Stimulated activated CD4-positive, alpha-beta T cell treated with anti-CD3 and anti-CD28 coated beads, Interleukin-1b, Interleukin-23, amount 100 ng/mL, for 24 hours (primary cell): ENCODE measurements at places on chromosomes 1 and 21.

DNA sequence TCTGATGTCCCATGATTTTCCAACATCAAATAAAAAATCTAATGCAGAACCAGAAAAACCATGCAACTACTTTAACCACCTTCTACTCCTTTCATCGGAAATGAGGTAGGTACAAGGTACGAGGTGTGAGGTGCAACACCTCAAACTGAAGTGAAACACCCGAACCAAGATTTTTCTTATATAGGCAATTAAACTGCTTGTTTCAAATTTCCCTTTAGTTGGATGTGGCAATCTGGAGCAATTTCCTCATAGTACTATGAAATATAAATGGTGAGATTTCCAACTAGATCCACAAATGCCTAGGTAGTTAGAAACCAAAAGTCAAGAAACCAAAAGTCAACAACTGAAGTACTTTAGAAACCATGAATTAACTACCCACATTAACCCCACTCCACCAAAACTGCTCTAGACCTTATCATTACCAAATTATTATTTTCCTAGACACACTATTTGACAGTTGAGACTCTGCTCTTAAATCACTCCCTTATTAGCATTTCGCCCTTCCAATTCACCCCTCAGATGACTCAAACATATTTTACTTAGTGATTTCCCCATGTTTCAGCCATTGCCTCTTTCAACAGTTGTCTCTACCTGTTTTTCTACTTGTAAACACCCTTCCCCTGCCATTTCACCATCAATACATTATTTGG is 37.8 kb downstream of the FUBP1 start:
- no peak for DNase-seq

DNA sequence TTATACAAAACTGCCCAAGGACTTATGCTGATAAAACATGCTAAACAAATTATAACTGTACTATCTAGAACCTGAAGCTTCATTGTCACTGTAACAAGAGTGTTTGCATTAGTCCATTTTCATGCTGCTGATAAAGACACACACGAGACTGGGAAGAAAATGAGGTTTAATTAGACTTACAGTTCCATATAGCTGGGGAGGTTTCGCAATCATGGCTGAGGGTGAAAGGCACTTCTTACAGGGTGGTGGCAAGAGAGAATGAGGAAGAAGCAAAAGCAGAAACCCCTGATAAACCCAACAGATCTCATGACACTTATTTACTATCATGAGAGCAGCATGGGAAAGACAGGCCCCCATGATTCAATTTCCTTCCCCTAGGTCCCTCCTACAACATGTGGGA is 100.4 kb downstream of the SPATA6 start:
- no peak for DNase-seq

DNA sequence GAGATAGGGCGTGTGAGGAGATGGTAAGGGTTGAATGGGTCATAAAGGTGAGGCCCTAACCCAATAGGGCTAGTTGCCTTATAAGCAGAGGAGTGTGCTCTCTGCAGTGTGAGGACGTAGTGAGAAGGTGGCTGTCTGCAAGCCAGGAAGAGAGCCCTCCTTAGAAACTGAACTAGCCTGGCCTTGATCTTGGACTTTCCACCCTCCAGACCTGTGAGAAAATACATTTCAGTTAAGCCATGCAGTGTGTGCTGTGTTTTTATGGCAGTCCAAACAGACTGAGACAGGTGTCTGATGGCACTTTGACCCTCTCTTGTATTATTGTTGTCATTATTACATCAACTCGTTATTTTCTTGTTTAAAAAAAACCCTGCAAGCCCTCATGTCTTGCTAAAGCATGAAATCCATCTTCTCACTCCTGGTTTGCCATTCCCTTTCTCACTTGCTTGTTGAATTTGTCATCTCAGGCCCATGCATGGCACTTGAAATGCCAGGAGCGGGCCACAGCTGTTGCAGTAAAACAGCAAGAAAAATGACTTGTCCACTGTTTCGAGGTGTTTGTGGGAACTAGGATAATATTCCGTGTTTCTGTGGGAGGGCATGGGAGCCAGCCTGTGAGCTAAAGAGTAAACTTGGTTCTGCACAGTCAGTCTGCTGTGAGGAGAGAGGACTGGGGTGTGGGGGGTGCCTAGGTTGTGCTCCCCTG is 78.6 kb downstream of the STUM start:
- DNase-seq: no peak

DNA sequence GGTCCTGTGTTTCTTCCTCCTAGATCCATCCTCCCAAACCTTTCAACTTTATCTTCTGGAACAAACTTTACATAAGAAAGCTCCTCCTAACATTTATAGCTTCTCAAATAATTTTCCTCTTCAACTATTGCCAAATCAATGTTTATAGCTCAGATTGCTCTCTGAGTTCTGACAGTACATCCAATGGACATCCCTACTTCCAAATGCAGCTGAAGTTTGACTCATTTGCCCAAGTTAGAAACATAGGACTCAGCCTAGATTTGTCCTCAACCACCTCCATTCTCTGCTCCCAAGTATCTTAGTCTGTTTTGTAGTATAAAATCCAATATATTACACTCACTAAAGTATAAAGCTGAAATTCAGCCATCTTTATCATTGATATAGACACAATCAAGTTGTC is 62.6 kb downstream of the ALG14 start:
- DNase-seq: no peak

GRCh38 chr21:46067505-46068201 is 30.3 kb upstream of the COL6A2 start:
- no peak for DNase-seq

GRCh38 chr1:186474208-186474607 is 13.3 kb upstream of the PDC start:
- DNase-seq: no peak

- no peak for DNase-seq
Measured at GRCh38 chr21:42763581-42764442, 110.4 kb downstream of the PDE9A start.

DNA sequence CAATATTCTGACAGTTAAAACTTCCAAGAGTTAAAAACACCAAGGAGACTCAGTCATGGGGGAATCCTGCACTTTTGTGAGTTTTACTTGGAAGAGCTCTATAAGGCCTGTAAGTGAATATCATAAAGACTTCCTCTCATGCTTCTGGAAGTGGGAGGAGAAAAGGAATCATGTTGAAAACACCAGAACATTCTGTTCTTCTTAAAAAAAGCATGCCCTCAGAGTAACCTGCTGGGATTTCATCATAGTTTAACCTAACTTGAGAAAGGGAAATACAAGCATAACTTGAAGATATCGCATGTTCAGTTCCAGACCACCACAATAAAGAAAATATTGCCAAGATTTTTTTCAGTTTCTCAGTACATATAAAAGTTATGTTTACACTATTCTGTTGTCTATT is 51.9 kb downstream of the COL11A1 start:
- DNase-seq: no peak

DNA sequence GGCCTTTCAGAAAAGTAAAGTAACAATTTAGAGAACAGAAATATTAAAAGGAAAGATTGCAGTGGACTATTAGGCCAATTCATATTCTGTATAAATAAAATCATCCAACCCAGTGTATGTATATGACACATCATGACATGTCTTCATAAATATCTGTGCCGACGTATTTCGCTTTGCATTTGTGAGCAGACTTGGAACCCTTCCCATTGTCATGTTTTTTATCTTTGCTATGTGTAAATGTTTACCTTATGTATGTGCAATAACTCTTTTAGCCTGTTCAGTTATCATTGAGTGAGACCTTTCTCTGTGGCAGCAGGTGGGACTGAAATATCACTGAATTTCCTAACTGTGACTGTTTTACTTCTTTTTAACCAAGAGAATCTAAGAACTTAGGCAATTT is 58.0 kb upstream of the FAM3B start:
- no peak for DNase-seq

GRCh38 chr1:201890806-201891450 is 2.2 kb downstream of the SHISA4 start:
- no peak for DNase-seq

DNA sequence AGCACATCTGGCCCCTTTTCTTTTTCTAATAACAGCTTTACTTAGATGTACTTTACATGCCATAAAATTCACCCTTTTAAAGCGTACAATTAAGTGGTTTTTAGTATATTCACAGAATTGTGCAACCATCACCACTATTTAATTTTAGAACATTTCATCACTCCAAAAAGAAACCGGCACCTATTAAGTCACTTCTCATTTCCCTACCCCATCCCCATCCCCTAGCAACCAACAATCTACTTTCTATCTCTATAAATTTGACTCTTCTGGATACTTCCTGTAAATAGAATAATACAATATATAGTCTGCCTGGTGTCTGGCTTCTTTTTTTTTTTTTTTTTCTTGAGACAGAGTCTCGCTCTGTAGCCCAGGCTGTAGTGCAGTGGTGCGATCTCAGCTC is 59.5 kb upstream of the ENAH start:
- no peak for DNase-seq

DNA sequence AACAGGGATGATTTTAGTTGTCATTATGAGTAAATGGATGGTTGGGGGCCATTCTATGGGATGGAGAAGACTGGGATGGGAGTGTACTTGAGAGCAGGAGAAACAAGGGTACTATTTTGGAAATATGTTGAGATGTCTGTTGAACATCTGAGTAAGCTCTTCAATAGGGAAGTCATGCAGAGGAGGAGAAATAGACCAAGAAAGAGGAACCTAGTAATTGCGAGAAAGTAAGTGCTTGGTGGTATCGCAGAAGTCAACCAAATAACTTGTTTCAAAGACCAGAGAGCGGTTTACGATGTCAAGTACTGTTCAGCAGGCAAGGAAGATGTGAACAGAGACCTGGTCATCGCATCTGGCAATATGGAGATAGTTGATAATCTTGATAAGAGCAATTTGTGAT is 22.4 kb upstream of the CHRM3 start:
- no peak for DNase-seq

DNA sequence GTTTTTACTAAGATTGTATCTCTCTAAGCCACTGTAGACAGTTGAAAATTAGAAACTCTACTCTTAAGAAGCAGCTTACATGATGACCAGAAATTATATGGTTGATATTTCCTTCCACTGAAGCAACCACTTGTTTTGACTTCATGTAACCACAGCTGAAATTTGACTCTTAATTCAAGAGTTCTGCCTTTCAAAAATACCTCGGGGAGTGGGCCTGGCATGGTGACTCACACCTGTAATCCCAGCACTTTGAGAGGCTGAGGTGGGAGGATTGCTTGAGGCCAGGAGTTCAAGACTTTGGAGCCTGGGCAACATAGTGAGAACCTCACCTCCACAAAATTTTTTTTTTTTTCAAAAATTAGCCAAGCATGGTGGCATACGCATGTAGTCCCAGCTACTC is 4.3 kb downstream of the AMPD1 start:
- DNase-seq: no peak

DNA sequence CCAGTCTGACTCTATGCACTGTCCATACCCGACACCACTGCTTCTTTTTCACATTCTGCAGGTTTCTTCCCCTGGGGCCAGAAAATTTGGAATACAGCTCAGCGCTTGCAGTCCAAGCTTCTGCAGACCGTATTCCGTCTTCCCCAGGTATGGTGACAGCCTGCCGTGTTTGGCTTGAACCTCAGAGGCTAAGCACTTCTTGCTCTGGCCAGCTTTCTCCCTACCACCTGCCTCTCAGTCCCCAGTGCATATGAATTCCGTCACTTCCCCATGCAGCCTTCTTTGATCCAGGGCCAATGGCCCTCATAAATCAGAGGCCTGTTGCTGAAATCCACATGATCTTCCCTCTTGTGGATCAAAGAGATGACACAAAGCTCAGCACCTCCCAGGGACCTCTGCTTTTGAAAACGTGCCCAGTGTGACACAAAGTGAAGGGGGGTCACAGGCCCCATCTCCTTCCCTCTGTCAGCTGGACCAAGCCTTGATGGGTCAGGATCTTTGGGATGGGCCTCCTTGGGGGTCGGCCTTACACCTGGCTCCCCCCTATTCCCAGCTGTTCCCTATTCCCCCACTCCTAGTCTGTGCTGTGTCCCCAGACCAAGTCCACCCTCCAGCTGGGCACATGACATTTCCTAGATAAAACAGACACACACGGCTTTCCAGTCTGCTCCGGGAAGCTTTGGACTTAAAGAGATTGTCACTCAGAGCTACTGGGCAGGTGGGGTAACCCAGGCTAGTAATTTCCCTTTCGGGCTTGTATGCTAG is 66.6 kb downstream of the HMGB4 start:
- DNase-seq: no peak
